ENCODE measurements at places on chromosomes 16 and 17.
A peak's percentile ranks its signal among the peaks of the same experiment; 100 is the strongest.

GRCh38 chr17:59846394-59847165 lies 46.2 kb downstream of the TUBD1 start:
- DNase-seq = peak; percentile 77

DNA sequence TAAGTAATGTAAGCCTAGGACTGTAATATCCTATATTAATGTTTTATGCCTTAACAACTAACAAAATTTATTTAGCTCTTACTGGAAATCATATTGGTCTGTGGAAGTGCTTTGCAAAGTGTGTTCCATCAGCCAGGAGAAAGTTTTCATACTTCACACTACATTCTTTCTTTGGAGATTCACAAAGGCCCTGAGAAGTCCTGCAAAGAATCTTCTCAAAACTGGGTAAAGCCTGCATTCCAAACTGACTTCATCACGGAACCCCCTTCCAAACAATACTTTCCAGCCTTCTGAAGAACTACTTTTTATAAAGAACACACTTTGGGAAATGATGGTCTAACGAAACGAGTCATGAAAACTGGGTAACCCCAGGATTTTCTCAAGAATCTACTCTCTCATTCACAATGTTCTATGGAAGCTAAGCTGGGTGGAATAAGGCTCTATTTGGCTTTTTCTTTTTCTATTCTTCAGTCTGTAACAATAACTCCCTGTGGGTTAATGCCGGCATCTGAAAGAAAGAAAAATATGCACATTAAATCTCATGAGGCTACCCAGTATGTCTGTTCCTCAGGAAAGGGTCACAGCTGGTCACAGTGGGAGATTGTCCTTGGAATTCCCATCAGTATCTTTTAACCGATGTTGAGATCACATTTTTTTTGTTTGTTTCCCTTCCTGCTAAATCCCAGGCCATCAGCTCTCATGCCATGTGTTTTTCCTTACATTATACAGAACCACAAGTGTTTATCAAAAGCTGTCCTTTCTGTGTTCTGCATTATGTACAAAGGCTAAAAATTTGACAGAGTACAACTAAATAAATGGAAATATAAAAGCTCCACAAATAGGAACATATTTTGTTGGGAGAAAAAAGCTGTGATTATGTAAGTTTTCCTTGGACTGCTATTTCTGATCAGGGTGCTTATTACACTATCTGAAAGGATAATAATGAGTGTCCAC lies 12.8 kb upstream of the AKAP1 start:
- DNase-seq = no peak

GRCh38 chr16:8853611-8854010 lies 15.2 kb downstream of the CARHSP1 start:
- DNase-seq = no peak

DNA sequence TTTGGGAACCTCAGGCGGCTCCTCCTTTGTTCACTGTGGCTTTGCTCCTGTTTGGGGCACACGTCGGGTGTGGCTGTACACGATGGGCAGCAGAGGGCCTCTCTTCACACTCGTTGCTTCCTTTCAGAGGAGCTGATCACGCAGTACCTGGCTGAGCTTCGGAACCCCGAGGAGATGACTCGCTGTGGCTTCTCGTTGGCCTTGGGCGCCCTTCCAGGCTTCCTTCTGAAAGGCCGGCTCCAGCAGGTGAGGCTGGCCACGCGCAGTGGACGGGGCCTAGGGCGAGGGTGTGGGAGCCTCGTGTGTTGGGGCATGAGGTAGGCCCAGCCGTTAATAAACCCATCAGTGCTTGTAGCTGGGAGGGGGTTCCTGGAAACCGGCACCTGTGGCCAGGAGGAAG lies 85.0 kb upstream of the ZNF750 start:
- DNase-seq = no peak

DNA sequence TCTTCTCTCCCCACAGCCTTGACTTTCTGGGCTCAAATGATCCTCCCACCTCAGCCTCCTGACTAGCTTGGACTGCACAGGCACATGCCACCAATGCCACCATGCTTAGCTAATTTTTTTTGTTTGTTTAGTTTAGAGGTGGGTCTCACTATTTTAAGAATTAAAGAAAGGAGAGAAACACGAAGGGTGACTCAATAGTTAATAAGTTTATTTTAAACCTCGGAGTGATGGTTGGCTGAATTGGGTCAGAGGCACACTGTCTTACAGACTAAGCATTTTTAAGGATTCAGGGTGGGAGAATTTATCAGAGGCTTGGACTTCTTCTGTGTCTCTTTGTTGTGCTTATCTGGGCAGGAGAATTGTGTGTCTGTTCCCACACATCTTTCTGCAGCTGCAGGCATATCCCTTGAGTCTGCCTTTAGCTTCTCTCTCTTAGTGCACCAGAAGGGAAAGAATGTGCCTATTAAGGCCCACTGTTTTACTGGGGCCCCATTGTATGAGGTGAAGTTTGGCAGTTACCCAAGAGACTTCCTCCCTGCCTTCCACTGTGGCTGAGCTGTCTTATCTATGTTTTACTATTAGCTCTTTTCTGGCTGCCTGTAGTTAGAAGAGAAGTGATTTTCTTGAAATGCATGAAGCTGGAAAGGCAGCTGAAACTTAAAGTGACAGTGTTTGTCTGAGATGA lies 2172.0 kb downstream of the TP53TG3F start:
- DNase-seq = no peak

GRCh38 chr16:2739625-2740430 lies 12.6 kb upstream of the SRRM2 start:
- DNase-seq = no peak

DNA sequence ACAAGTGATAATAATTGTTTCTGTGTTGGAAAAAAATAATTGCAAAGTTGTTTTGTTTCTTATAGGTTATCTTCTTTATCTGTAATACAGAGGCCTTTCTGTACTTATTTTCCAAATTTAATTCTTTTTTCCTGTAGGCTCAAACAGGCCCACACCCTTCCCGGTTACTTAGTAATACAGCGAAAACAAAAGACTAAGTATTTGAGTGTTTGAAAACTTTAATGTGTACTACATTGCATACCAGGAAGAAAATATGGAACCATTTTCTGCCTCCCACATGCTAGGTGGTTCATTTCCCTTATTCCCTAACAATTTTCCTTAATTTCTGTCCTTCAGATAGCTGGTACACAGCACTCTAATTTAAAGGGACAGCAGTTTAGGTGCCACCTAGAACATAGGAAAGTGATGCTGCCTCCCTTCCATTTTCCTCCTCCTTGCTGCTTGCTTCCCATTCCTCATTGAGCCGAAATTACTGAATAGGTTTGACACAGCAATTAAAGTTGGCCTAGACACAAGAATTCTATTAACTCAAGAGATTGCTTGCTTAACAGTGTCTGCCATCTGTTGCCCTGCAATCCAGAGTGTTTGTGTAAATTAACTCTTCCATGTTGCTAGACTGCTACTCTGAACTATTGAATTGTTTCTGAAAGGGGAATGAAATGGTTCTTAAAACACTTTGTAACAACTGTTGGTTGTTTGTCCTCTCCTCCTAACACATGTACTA lies 24.2 kb downstream of the CYB5B start:
- peak; percentile 32 for DNase-seq

DNA sequence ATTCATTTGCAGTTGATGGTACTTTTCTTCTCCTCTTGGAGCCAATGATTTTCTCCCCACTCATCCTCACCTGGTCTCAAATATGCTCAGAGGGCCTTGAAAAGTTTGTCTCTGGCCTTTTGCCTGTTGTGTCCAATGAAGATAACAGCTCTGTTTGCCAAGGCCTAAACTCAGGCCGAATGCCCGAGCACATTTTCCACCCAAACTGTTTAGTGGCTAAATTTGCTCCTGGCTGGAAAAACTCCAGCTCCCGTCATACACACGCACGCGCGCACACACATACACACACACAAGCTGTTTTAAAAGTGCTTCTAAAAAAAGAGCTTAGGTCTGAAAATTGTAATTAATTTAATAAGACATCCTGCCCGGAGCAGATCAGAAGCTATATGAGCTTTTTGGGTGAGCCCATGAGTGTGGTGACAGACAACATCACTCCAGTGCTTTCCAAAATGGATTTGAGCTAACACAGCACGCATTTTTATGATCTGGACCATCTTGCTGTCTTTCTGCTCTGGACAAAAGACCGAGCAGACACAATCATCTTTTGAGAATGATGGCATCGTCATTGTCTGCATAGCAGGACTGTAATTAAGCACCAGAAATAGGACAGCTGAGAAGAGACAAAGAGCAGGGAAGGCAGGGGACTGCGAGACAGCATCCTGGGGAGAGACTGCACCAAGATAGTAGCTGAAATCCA lies 48.9 kb downstream of the IRX6 start:
- no peak for DNase-seq

GRCh38 chr17:76491271-76492122 lies 9.7 kb downstream of the RHBDF2 start:
- no peak for DNase-seq

DNA sequence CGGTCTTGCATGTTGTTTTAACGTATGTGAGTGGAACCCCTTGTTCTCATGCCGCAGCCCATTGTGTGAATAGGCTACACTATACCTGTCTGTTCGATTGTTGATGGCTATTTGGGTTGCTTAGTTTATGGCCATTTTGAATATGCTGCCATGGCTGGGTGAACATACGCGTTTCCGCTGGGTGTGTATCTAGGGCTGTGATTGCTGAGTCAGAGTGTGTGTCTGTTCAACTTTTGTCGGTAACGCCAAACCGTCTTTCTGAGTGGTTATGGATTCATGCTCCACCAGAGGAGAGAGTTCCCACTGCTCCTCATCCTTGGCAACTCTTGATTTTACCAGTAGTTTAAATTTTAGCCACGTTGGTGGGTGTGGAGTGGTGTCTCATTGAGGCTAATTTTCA lies 77.0 kb downstream of the METRNL start:
- DNase-seq = no peak

DNA sequence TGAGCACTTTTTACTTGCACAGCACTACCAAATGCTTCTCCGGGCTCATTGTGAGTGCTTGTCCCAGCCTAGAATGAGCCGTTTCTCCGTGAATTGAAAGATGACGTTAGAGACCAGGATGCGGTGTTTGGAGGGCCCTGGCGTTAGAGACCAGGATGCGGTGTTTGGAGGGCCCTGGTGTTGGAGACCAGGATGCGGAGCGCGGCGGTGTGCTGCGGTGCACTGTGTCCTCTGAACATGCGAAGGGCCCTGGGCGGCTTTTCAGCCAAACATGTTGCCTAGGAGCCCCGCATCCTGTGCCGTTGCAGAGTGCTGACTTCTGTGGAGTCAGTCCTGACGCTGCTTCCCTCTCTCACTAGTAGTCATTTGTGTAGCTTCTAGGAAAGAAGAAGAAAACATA lies 42.7 kb downstream of the BANP start:
- no peak for DNase-seq

DNA sequence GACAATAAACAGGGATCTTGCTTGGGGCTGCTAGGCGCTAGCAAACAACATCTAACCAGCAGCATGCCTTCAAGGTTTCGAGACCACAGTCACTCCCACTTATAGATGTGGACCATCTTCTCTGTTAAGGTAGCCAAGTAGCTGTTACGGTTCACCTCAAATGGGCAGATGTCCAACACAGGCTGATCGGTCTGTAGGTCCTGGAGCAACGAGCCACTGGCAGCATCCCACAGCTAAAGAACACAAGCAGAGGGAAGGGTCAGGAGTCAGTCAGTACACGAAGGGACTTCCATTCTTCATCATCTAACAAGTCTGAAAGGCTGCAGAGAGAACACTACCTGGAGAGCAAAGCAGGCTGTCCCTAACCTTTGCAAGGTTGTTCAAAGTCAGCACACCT lies 16.9 kb upstream of the GLG1 start:
- no peak for DNase-seq

DNA sequence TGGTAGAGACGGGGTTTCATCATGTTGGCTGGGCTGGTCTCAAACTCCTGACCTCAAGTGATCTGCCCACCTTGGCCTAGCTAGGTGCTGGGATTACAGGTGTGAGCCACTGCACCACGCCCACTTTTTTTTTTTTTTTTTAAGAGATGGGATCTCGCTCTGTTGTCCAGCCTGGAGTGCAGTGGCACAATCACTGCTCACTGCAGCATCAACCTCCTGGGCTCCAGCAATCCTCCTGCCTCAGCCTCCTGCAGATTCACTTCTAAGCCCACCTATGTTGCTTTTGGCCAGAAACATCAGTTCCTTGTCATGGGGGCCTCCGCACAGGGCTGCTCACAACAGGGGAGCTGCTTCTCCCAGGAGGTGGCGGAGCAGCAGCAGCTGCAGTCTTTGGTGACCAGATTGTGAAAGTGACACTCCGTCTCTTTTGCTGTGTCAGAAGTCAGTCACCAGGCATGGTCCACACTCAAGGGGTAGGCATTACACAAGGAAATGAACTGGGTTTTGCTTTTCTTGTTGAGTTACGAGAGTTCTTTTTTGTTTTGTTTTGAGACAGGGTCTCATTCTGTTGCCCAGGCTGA lies 4.5 kb upstream of the NME4 start:
- no peak for DNase-seq

DNA sequence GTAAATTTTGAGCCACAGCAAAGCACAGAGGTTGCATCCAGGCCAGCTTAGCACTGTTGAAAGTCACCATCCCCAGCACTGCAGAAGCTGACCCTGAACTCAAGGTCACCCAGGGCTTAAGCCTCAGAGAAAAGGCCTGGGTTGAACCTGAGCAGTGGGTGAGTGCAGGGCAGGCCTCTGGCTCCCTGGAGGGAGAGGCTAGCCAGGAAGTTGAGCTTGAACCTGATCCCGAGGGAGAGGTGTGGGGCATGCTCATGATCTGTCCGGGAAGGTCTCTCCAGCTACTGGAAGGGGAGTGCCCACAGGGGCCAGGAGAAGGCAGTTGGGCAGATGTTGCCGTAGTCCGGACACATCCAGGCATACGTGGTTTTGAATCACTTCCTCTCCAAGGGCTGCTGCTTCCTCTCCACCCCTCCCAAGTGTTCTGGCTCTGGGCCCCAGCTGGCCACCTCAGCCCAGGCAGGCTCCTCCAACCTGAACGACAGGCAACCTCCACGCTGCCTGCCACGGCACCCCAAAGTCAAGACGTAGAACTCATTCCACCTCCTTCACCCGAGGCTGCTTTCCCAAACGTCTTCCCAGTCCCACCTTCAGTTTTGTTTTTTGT lies 18.4 kb downstream of the CARHSP1 start:
- DNase-seq = no peak

Measured in NCI-H2081 (cell line).